ENCODE measurements at places on chromosomes 7 and 10.

GRCh38 chr7:25314731-25315267 is 86.5 kb upstream of the NPVF start:
- DNase-seq: no peak

GRCh38 chr10:86585037-86585929 is 63.7 kb upstream of the WAPL start:
- DNase-seq: no peak

- no peak for DNase-seq
Measured at GRCh38 chr7:7932553-7932952, 36.0 kb upstream of the GLCCI1 start.

DNA sequence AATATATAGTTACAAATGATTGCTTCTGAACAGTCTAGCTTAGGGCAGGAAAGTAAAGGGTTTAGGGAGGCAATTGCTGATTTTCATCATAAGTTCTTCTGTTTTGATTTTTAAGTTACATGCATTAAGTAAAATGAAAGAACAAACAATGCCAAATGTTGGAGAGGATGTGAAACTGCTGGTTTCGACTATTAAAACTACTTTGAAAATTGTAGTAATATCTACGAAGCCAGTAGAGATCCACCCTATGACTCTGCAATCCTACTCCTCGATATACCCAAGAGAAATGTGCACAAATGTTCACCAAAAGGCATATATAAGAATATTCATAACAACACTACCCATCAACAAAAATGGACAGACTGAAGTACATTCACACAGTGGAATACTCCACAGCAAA is 24.3 kb downstream of the PDZD8 start:
- no peak for DNase-seq

DNA sequence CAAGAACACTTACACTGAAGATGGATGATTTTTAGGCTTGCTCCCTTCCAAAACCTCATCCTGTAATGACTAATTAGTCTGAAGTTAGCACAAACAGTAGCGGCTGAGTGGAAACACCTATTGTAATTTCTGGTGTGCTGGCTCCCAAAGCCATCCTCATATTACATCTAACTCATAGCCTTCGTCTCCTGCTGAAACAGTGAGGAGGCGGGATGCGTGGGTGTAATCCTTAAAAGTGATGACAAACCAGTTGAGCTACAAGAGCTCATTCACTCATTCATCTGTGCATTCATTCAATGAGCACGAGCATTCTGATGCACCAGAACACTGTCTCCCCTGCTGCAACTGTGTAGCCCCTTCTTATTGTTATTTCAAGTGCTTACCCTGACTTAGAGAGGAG is 235.3 kb downstream of the CALN1 start:
- no peak for DNase-seq

GRCh38 chr7:4824120-4824775 is 37.6 kb downstream of the PAPOLB start:
- DNase-seq: no peak

DNA sequence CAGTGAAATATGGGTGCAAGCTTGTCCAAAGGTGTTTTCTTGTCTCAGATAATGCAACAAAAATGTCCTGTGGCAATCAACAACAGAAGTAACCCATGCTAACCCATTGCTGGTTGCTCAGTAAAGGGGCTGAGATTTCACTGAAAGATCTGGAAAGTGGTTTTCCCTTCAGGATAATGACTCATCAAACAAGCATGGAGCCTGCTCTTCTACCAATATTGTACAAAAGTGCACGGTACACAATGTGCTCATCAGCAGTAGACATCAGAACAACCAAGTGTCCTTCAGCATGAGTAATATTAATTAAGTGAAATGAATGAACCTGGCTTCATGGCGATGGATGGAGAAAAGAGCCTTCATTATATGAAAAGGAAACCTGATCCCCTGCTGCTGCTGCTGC is 287.1 kb upstream of the NEBL start:
- peak; percentile 91 for DNase-seq

- DNase-seq: no peak
Measured at GRCh38 chr10:12042409-12042796, 206 bp downstream of the UPF2 start.

GRCh38 chr10:101091546-101092290 is 29.9 kb downstream of the KAZALD1 start:
- DNase-seq: no peak

- DNase-seq: no peak
Measured at GRCh38 chr10:13617116-13617515, 30.4 kb downstream of the PRPF18 start.
